ENCODE measurements at places on chromosomes 5 and 9. TPM values are rescaled to one million over a fixed set of nuclear protein-coding genes. Genes with fewer than 3 reads are reported as not detected.
A peak's percentile ranks its signal among the peaks of the same experiment; 100 is the strongest.

The TSC1 gene
- 43.4 TPM for polyA plus RNA-seq

The QRFP gene
- not detected for polyA plus RNA-seq

DNA sequence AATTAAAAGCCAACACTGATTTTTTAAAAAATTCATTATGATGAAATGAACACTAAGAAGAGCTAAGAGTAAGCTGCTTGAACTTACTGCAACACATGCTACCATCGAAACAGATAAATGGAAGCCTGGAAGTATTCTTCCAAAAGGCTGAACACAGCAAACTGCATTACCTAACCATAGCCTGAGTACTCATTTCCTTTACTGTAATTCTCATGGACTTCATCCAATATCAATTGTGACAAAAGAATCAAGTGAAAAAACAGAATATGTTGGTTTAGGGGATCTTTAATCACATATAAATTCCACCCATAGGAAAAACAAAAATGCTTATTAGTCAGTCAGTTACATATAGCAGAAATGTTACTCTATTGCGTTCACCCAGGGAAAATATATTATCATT lies 68.5 kb downstream of the DROSHA start:
- peak; percentile 35 for DNase-seq

GRCh38 chr5:36156619-36157018 lies 4.7 kb downstream of the SKP2 start:
- DNase-seq: no peak

DNA sequence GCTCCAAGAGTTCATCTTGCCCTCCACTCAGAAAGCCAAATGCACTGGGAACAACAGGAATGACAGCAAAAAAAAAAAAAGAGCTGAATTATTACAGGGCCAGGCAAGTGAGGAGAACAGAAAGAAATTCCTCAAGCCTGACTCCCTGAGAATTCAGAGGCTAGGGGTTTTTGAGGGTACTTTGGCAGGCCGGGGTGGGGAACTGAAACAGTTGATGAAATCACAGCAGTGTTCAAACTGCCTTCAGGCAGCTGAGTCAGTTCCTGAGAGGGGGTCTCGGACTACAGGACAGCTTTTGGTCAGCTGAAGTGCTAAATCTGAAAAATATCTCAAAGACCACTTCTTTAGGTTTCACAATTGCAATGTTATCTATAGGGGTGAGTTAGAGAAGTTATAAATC lies 419.4 kb downstream of the SEMA5A start:
- peak; percentile 57 for DNase-seq

DNA sequence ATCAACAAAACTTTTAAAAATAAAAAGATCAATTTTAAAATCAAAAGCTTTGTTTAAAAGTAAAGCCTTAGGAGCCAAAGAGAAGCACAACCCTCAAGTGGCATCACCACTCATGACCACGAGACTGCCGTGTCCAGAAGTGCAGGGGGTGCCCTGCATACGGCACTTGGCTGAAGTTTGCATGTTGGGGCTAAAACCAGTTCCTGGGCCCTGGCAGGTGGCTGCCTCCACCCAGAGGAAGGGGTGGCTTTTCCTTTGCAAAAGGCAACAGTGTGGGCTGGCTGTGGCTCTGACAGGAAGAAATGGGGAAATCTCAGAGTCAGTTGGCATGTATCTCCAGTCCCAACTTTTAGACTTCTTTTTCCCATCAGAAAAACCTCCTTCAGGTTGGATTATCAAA lies 15.3 kb downstream of the TRMO start:
- no peak for DNase-seq

All from fibroblast of lung (primary cell).